ENCODE measurements at places on chromosomes 2 and 18.

DNA sequence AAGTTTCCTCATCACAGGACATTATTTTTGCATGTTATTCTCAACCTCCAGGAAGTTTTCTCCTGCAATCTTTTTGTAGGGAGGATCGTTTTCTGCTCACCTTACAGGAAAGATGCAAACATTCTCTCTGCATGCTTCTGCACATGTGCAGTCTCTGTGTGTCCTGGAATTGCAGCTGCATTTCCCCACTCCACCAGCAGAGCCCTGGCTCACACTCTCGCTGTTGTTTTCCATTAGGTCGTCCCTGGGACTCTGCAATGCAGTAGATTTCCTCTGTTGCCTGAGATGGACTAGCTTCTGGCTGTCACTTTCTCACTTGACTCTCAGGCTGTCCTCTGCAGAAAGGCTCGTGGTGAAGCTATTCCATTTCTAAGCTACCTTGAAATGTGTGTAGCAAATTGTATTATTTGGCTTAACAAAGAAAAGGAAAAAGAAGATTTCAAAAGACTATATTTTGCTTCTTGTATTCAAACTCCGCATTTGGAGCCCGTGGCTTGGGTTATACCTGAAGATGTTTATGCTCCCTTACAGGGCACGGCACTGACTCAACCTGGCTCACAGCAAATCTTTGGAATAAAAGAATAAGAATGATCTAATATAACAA, 346.7 kb downstream of the RAD51AP2 start:
- DNase-seq: no peak

- no peak for DNase-seq
Measured at GRCh38 chr2:33859176-33859575, 260.1 kb upstream of the FAM98A start.

DNA sequence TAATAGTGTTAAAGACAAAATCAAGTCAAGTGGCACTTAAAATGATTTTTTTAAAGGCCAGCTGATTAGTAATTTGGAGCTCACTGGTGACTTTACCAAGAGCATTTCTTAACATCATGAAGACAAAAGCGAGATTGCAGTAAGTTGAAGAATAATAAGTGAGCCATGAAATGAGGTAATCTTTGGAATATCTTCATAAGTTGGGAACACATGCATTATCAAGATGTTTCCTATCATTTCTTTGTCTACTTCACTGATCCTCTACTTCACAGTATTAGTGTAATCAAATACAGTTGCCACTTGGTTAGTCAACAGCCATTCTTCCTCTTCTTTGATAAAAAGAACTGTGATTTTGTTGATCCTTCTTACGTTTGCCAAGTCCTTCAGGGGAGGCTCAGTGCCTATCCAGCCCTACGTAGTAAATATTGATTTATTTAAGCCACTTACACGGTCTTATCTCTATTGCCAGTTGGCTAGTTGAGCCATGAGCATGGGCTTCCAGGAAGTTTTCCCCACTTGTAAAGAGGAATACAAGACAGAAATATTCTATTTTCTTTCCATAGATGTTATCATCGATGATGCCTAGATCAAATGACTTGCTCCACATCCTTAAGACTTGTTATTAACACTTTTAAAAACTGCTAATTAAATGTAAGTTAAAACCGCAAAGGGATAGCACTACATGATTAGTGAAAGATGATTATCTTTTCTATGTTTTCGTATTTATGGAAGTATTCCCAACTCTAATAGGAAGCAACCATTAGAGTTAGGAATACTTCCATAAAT, 46.1 kb downstream of the YES1 start:
- no peak for DNase-seq

- no peak for DNase-seq
Measured at GRCh38 chr18:460791-461190, 39.7 kb downstream of the COLEC12 start.

- no peak for DNase-seq
Measured at GRCh38 chr2:127388423-127389164, 819 bp upstream of the MAP3K2 start.

GRCh38 chr2:69299772-69300516, 87.1 kb downstream of the GFPT1 start:
- DNase-seq: no peak

GRCh38 chr2:88692187-88692586, 714 bp downstream of the RPIA start:
- DNase-seq: peak; percentile 4

DNA sequence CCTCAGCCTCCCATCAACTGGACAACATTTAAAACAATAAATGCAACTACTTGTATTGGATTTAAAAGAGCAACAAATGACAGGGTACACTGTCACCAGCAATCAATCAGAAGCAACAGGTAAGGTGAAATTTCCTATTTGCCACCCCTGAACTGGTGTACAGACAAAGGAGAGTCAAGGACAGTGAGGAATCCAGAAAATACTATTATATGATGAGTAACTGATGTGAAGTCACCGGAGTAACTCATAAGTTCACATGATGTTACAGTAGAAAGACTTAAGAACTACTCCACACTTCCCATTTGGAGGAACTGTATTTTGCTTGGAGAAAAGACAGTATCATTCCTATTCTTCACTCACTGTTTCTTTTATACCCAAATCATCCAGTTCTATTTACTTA, 4.1 kb upstream of the STAT1 start:
- no peak for DNase-seq

DNA sequence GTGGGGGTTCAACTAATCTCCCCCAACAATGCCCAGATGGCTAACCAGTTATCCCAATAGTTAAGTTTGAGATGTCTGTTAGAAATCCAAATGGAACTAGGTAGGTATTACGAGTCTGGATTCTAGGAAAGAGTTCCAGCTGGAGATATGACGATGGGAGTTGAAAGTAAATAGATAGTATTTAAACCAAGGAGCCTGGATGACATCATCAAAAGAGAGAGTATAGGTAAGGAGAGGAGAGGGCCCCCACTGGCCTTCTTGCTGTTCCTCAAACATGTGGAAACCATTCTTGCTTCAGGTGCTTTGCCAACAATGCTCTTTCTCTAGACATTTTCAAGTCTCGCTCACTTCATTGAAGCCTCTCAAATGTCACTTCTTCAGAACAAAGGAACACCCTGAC, 26.0 kb upstream of the PAIP2B start:
- DNase-seq: no peak

DNA sequence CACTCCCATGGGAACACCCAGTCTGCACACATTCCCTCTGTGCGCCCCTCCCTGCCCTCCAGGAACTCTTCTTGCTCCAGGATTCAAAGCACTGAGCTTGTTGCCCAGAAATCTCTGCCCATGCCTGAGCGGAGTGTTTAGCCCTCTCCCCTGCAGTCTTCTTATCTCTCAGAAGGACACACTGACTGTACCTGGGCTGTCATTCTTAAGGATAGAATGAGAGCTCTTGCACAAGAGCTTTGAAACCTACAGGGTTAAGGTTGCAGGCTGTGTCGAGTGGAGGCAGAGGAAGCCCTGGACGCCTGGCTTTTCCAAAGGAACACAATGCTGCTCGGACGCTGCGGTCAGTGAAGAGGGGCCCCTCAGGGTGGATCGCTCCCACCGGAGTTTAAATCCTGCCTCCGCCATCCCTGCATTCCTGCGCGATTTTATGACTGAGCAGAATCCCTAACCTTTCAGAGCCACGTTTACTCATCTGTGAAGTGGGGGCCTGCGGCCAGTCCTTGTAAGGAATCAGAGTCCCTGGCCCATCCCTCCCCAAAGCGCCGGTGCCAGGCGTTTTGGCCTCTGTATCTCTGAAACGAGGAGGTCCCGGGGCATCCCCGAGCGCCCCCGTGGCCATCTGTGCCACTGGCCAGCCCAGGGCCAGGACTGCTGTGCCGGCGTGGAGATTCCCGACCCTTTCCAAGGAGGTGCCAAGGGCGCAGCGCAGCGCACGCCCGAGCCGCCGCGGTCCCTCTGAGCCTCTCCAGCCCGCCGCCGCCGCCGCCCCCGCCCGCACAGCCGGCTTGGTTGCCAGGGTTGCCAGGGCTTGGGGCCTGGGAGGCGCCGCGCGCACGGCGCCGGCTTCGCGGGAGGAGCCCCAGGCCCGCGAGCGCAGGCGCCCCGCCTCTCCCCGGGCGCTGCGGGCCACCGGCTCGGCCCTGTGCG, 58.9 kb downstream of the FAM168B start:
- DNase-seq: no peak

DNA sequence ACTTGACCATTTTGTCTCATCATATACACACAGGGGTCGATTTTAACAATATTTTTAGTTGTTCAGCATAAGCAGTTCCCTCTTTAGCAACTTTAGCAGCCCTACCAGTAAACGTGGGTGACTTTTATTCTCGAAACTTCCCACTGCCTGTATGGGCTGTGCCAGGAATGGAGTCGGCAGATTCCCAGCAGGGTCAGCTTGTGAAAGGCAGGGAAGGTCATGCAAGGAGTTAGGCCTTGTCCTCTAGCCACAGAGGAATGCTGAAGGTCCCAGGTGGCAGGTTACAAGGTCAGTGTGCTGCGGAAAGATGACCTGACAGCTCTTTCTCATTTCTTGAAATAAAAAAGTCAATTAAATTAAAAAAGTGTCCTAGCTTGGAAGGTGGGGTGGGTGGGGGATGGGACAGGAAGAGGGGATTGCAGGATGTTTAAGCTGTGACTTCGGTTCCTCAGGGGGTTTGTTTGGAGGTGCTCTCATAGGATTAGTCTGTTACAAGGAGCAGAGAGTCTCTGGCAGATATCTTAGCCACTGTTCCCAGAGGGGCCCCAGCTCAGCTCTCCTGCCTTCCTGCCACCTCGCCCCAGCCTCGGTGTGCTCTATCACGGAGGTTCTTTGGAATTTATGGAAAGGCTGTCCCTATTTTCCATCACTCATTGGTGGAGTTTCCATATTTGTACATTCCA, 21.4 kb downstream of the DRC1 start:
- no peak for DNase-seq

DNA sequence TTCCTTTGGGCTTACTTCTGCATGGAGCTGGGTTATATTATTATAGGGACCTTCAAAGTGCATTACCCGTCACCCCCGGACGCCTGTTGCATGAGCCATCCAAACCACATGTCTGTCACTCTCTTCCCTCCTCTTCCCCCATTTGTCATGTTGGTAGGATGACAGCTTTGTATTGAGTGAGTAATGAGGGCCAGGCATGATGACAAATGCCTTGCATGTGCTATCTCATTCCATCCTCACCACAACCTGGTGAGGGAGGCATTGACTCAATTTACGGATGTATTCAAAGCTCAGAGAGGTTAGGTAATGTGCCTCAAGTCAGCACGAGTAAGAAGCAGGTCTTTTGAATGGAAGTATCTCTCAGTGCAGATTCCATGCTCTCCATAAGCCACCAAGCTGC, 510.5 kb upstream of the TNP1 start:
- no peak for DNase-seq

GRCh38 chr2:15074751-15075700, 442.5 kb downstream of the LRATD1 start:
- no peak for DNase-seq

DNA sequence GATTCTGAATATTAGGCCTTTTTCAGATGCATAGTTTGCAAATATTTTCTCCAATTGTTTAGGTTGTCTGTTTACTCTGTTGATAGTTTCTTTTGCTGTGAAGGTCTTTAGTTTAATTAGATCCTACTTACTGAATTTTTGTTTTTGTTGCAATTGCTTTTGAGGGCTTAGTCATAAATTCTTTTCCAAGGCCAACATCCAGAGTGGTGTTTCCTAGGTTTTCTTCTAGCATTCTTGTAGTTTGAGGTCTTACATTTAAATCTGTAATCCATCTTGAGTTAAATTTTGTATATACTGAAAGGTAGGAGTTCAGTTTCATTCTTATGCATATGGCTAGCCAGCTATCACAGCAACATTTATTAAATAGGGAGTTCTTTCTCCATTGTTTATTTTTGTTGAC, 404.8 kb downstream of the LNPK start:
- no peak for DNase-seq

GRCh38 chr2:172484253-172484652, 56.9 kb downstream of the ITGA6 start:
- DNase-seq: no peak

DNA sequence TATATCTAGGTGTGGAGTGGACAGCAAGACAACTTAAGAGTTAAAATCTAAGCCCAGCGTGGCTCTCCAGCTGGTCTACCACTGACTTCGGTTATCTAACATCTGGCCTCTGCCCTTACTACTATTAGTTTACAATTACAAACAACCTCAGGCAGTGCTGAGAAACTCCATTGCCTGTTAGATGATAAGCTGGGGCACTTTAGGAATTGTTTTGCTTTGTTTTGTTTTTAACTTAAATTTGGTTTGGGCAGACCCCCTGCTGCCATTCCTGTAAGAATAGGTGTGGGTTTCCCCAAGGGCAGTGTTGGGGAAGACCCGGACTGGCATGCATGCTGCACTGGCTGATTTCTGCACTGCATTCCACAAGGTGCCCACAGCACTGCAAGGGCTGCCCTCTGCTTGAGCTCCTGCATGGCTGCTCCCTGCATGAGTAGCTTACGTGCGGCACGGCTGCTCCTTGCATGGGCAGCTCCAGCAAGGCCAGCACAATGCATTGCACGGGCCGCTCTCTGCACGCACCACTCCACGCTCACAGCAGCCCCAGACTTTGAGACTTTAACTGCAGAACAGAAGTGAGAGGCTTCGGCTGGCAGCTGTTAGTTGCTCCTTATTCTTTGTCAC, 74.2 kb upstream of the SERTAD2 start:
- DNase-seq: no peak

DNA sequence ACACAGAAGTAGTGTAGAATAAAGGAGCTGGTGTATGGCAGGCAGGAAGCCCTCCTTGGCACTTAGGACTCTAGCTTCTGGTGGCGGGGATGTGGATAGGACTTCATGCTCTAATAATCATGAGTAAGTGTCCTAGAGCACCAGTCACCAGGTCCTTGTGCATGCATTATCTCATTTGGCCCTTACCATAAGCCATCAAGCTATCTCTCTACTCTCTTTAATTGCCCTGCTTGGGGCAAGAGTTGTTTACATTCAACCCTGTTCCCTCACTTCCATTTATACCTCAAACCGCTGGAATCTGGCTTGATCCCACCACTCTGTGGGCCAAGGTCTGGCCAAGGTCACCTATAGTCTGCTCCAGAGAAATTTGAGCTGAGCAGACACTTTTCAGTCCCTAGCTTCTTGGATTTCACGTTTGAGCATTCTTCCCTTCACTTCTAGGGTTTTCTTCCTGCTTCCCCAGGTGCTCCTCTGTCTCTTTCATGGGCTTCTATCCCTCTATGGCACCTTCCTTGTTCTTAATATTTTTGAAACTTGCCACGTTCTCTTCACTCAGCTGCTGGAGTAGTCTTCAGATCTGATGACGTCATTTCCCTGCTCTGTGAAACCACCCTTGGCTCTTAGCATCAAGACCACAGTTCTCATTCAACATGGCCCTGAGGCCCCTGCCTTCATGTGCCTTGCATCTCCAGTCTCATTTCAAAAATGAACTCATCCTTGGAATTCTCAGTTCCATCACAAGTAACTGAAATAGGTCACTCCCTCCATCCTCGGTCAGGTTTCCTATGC, 94.9 kb upstream of the GATA6 start:
- no peak for DNase-seq

- DNase-seq: no peak
Measured at GRCh38 chr2:224576088-224576715, 9.0 kb downstream of the CUL3 start.

Data from stimulated activated naive CD4-positive, alpha-beta T cell treated with Interleukin-2 at 50 U/mL for 16 hours (primary cell).